ENCODE measurements at places on chromosomes 16 and 17.

GRCh38 chr17:66040402-66040801, 151.5 kb downstream of the CEP112 start:
- no peak for DNase-seq

DNA sequence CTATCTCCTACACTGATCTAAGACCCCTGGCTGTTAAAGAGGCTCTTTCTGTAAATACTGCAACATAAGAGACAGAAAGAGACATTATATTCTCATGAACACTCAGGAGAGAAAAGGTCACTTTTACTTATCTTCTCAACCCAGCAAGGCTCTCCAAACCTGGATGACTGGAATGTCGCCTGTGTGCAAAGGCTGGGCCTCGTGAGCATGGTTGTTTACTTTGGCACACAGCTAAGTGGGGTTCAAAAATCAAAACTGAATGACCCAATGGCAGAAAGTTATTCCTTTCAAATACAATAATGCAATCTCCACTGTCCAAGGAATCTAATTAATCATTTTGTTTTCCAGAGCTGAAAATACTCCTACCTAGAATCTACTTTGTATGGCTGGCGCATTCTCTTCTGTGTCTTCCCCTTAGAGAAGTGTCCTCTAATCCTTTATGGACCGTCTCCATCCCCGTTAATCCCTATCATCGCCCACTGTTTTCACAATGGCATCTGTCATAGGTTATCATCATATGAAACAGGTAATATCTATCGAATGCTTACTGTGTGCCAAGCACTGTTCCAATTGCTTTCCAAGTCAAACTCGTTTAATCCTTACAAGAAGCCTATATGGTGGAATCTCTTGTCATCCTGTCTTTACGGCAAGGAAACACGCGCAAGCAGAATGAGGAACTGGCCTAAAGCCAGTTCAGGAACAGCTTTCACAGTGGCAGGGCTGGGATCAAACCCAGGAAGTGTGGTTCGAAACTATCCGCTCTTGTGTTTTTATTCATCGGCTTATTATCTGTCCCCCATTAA, 1.3 kb downstream of the SLX4 start:
- no peak for DNase-seq

- no peak for DNase-seq
These were observed 38.4 kb downstream of the RANBP10 start for GRCh38 chr16:67767953-67768352.

GRCh38 chr16:4522051-4522581, 16.5 kb downstream of the CDIP1 start:
- DNase-seq = no peak

DNA sequence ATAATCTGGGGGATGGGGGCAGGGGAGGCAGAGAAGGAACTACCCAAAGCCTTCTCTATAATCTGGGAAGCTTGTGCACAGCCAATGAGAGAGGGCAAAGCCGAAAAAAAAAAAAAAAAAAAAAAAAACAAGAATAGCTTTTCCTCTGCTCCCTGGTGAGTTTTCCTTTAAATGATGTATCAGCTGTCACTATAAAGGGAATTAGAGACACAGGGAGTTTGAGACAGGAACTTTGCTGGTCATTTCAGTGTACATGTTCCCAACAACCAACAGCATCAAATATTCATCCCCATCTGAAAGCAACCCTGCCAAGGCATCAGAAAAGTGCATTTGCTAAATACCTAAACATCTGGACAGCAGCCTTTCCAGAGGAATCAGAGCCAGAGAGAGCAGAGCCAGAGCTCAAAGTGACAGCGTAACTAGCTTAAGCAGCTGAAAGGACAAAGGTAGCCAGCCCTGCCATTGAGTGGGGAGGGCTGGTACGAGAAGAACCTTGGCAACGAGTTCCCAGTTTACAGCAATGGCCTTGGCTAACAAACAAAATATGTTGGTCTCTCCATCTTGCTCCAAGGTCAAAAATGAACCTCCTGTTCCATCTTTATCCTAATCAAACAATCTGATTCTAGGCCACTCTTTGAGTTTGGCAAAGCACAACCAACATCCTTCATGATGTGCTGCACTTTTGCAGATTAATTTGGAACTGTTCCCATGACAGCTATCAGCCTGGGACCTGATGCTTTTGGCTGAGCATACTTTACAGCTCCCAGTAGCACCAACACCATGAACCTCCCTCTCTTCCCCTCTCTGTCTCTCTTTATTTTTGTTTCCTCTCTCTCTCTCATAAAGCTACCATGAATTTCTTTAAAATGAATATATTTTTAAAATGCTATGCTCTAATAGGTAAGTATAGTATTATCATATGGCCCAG, 143.7 kb upstream of the GNAO1 start:
- no peak for DNase-seq

DNA sequence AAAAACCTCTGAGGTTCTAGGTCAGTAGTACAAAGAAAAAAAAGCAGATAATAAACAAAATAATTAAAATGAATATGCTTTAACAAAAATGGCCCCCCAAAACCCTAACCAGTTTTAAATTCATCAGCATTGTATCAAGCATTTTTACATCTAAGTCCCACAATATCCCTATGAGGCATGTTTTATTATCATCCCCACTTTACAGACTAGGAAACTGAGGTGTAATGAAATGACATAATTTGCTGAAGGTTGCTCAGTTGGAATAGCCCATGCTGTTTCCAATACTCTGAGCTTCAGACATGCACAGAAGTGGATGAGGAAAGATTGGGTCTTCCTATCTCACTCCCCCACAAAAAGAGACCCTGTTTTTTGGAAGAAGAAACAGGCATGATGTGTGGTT, 88.3 kb downstream of the SNX11 start:
- no peak for DNase-seq

GRCh38 chr16:2687531-2688308, 5.4 kb downstream of the KCTD5 start:
- DNase-seq = no peak

DNA sequence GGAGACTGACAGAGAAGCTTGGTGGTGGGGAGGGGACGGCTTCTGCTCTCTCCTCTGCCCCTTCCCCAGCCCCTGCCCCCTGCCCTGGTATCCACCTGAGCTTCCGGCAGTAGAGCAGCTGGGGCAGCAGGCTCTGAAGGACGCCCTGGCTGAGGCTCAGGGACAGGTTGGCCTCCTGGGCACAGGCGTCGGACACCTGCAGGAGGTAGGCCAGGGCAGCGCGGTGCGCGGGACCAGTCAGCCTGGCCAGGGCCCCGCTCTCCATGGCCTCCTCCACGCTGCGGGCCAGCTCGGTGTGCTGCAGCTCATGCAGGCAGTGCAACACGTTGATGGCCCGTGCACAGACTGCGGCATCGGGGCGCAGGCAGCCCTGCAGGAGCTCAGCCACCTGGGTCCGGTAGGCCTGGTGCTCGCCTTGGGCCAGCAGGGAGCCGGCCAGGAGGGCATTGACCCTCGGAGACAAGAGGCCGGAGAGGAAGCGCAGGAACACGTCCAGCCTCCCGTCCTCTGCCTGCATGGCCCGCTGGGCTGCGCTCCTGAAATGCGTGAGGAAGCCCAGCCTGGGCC, 14.2 kb downstream of the NLRC3 start:
- no peak for DNase-seq

DNA sequence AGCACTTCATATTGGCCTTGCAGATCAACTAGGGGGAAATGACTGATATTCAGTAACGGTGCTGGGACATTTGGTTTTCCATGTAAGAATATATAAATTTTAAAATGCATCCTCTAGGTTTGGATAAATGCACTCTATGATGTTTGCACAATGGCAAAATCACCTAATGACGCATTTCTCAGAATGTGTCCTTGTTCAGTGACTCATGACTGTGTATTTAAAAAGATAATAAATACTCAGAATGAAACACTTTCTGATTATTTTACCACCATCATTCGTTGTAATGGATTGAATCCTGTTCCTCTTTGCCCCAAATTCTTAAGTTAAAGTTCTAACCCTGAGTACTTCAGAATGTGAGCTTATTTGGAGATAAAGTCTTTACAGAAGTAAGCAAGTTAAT, 17.2 kb upstream of the ADGRG1 start:
- DNase-seq = no peak

DNA sequence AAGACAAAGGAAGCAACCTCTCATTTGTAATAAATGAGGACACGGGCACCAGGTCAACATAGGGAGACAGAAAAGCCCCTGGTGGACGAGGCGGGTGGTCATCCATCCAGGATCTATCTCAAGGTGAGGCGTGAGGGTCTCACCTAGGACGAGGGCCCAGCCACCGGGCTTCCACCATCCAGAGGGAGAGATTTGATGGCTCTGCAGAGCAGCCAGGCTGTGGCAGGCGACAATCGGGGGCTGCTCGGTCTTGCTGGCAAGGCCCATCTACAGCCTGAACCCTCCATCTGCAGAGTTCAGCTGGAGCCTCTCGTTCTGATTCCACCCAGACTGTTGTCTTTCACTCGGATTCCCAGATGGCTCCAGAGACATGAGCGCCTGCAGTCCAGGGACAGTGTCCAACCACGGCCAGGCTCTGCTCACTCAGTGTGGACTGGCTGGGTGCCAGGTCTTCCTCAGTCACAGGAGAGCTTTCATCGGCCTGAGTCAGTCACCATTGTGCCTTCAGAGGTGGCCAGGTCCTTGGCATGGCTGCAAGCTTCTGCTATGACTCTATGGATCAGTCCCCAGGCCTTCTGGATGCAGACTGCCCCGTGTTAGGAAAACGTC, 5.9 kb downstream of the LITAFD start:
- peak; percentile 43 for DNase-seq

GRCh38 chr17:65952586-65952985, 239.3 kb downstream of the CEP112 start:
- no peak for DNase-seq

- DNase-seq = no peak
These were observed 2.4 kb upstream of the TBX21 start for GRCh38 chr17:47730681-47731080.

DNA sequence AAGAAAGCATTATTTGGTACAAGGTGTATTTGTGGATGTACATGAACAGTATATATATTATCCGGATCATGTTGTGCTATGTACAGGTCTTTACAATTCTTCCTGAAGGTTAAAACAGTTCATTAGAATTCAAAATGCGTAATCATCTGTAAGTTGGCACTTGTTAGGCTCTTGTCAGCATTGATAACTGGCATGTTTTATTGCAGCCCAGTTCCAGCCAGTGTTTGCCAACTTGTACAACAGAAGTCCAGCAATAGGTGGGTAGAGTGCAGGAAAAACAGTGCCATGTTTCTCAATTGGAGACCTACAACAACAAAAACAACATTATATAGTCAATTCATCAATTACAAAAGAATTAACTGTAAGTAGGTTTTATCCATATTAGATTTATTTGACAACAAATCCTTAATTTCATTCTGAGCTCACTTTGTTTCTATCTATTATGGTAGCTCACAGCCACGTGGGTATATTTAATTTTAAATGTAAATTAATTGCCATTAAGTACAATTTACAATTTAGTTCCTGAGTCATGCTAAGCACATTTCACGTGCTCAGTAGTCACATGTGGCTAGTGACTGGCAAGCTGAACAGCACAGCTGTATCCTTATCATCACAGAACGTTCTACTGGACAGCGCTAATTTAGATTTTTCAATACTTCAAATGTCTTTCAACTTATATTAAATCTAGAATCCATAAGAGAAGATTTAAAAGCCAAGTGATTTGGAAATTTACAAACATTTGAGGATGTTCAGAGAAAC, 8.6 kb upstream of the ANKFY1 start:
- no peak for DNase-seq

DNA sequence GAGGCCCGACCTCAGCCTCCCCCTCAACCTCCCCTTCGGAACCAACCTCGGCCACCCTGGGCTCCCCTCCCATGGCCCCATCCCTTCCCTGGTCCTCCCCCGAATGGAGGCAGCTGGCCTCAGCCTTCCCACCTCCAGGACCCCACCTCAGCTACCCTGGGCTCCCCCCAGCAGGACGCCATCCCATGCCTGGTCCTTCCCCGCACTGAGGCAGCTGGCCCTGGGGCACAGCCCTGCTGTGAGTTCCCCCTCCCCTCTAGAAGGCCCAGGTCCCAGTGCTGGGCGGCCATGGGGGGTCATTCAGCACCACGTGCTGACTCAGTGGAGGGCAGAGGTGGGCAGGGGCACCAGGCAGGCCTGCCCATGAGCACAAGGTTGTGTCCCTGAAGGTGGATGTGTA, 28.9 kb upstream of the PVALEF start:
- no peak for DNase-seq

DNA sequence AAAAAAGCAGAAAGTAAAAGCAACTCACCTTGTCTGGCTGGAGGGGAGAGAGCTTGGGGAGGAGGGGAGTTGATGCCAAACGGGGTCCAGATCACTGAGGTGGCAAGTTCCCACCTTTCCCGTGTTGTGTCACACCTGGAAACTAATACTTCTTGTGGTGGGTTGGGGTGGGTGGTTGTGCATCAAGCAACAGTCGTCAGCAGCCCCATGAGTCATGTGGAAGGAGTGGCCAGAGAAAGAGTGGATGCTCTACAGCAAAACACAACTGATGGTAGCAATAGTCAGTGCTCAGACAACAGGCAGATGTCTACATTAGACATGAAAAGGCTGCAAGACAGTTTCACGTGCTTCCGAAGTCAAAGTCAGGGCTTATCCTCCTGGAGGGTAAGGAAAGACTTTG, 35.4 kb downstream of the ARSG start:
- DNase-seq = no peak

DNA sequence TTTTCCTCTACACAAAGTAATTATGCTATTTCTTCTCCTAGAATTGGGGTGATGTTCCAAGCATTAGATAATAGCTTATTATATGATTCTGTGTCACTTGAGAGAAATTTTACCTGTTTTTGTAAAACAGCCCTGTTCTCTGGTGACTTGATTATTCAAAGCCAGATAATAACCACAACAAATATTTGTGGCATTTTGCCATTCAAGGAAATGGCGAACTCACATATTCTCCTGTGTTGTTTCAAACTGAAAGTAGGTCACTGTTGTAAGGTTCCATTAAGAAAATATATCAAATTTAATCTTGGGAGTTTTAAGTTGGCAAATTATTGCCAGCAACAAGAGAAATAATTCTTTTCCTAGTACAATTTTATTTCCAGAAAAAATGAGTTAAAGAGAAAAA, 124.8 kb downstream of the STXBP4 start:
- no peak for DNase-seq

- no peak for DNase-seq
These were observed 34.3 kb downstream of the LIMD2 start for GRCh38 chr17:63665527-63666214.

- DNase-seq = no peak
These were observed 261.3 kb downstream of the ZFHX3 start for GRCh38 chr16:72786606-72787005.

DNA sequence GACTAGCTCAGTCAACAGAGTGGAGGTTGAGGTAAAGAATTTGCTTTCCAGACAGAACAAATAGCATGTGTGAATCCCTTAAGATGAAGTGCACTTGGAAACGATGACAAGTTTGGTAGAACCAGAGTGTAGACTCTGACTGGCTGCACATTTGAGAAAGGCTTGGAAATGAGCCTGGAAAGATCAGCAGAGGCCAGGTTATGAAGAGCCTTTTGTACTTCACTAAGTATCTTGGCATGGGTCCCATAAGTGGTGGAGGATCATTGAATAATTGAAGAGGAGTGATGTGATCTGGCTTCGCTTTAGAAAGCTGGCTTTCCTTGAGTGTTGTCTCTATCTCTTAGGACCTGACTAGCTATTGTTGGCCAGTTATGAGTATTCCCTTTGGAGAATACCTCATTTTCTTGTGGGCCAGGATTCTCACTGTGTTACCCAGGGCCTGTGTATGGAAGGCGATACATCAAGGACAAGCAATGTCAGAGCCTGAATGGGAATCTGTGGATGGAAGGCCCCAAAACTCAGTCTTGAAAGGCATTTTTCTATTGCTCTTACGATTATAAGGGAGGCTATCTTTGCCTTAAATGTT, 329.8 kb downstream of the UTP18 start:
- DNase-seq = no peak

Measured in T1000 (cell line).